ENCODE measurements at places on chromosomes 13 and 19. TPM values are rescaled to one million over a fixed set of nuclear protein-coding genes. Genes with fewer than 3 reads are reported as not detected.

Gene ZNF71
- total RNA-seq, result 8.5 TPM

Gene CD209
- not detected for total RNA-seq

Gene SLAIN1
- total RNA-seq, result 0.55 TPM

Gene WDR62
- total RNA-seq, result 26.5 TPM

Gene CEACAM21
- not detected for total RNA-seq

Gene TEX26
- not detected for total RNA-seq

Gene BABAM1
- total RNA-seq, result 64.7 TPM

Gene DENND1C
- total RNA-seq, result 0.30 TPM

Gene ASF1B
- total RNA-seq, result 33.5 TPM

Gene PALM3
- total RNA-seq, result 1.7 TPM

Gene OXGR1
- not detected for total RNA-seq

Gene NCAN
- total RNA-seq, result 0.03 TPM

Gene ALG11
- total RNA-seq, result 9.5 TPM

Gene SLC17A7
- 0.46 TPM for total RNA-seq

Gene KLC3
- total RNA-seq, result 0.74 TPM

Gene IL17D
- total RNA-seq, result 1.5 TPM

Gene IGSF23
- 0.63 TPM for total RNA-seq

Gene CACNG7
- 9.3 TPM for total RNA-seq

Gene CFAP97D2
- not detected for total RNA-seq

Gene ITM2B
- 178 TPM for total RNA-seq

Gene IGFL1
- 3.1 TPM for total RNA-seq

Gene METTL21C
- total RNA-seq, result not detected

Gene RNF113B
- total RNA-seq, result not detected

Gene C2CD4C
- total RNA-seq, result 0.15 TPM

Gene ZNF208
- total RNA-seq, result not detected

Gene PABPC3
- total RNA-seq, result 0.14 TPM

Gene PCP2
- not detected for total RNA-seq

Gene FFAR1
- not detected for total RNA-seq

Gene UPF1
- 41.9 TPM for total RNA-seq

Gene DCLK1
- total RNA-seq, result 1.0 TPM

Gene NRTN
- 0.58 TPM for total RNA-seq

Gene PEX11G
- total RNA-seq, result 1.8 TPM

Gene FGF22
- total RNA-seq, result 0.95 TPM

Gene ICAM4
- not detected for total RNA-seq

Gene IZUMO2
- total RNA-seq, result not detected

Gene PROZ
- total RNA-seq, result not detected

Gene VSTM2B
- not detected for total RNA-seq

Gene FXYD5
- total RNA-seq, result 190 TPM

Gene C19orf67
- not detected for total RNA-seq

Gene PBX4
- 1.9 TPM for total RNA-seq

Gene HIPK4
- 0.32 TPM for total RNA-seq

Gene KLHL1
- not detected for total RNA-seq

Gene CCDC159
- 5.7 TPM for total RNA-seq

Gene ADGRE1
- total RNA-seq, result 4.3 TPM

Gene ZNF763
- total RNA-seq, result not detected

Gene DAND5
- not detected for total RNA-seq

Gene SLC25A41
- 0.24 TPM for total RNA-seq

Gene ZNF729
- not detected for total RNA-seq

Gene PRSS57
- total RNA-seq, result not detected

Gene PRTN3
- total RNA-seq, result 0.29 TPM

Gene LAIR1
- total RNA-seq, result not detected

Gene CAMSAP3
- 4.3 TPM for total RNA-seq

Gene TNFSF13B
- total RNA-seq, result 0.03 TPM

Gene CPAMD8
- not detected for total RNA-seq

Gene COL4A1
- 92.5 TPM for total RNA-seq

Gene ZNF541
- not detected for total RNA-seq

Gene RCBTB1
- 9.3 TPM for total RNA-seq

Measured in A549 treated with RU486 at 1 μM for 4 hours (cell line).